RKO (cell line): ENCODE measurements at places on chromosomes 4 and X.

- DNase-seq = no peak
Measured at GRCh38 chr4:13917015-13917414, 289.5 kb upstream of the BOD1L1 start.

- DNase-seq = no peak
Measured at GRCh38 chr4:67874986-67875385, 8.8 kb downstream of the TMPRSS11D start.

DNA sequence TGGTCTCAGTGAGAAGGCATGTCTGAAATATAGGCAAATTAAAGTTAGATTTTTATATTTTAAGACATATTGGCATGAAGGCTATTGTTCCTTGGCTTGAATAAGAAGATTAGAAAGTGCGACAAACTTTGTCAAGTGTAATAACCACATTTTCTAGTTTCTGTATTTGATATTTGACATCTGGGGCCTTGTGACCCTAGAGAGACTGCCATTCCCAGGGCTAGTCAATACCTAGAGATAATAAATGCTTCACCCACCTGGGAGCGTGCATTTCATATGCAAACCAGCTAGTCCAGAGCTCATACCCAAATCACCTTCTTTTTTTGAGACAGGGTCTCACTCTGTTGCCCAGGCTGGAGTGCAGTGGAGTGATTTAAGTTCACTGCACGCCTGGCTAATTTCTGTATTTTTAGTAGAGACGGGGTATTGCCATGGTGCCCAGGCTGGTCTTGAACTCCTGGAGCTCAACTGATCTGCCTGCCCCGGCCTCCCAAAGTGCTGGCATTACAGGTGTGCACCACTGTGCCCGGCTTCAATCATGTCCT lies 62.6 kb downstream of the COQ2 start:
- no peak for DNase-seq

- DNase-seq = no peak
Measured at GRCh38 chrX:9677098-9677739, 88.4 kb downstream of the GPR143 start.

DNA sequence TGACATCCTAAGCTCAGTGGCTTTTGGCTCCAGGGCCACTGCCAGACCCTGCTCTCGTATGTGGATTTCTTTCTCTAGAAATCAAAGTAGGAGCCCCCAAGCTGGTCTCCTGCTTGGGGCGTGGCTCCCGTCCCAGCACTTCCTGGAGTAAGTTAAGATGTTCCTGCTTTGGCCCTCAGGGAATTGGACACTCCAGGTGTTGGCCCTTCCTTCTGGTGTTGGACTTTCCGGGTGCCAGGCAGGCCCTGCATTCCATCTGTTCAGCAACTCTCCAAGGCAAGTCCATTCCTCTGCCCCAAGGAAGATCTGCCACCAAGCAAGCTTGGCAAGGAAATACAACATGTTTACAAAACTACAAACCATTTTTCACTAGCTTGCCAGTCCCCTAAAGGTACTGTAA lies 22.1 kb upstream of the GPC4 start:
- DNase-seq = no peak
